ENCODE measurements at places on chromosomes 13 and 19.

DNA sequence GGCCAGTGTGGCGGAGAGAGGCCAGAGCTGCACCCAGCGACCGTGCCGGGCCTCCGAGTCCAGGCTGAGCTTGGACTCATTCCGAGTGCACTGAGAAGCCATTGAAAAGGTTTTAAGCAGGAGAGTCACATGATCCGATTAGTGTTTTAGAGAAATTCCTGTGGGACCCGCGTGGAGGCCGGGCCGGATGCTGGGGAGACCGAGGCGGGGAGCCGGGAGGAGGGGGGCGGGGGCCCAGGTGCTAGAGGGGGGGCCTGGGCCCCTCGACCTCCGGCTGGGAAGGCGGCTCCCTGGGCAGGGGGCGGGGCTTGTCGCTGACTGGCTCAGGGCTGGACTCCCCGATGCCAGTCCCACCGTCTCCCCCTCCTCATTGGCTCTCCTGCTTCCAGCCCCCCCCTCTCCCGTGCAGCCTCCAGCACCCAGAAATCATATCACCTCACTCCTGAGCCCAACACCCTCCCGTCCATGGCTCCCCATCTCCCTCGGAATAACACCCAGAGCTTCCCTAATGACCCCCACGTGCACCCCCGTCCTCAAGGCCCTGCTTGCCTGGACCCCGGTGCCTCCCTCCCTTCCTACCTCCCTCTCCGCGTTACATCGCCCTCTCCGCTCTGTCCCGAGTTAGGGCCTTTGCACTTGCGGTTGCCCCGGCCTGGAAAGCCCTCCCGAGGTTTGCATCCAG is 5.2 kb upstream of the ZNF579 start:
- DNase-seq, result no peak

DNA sequence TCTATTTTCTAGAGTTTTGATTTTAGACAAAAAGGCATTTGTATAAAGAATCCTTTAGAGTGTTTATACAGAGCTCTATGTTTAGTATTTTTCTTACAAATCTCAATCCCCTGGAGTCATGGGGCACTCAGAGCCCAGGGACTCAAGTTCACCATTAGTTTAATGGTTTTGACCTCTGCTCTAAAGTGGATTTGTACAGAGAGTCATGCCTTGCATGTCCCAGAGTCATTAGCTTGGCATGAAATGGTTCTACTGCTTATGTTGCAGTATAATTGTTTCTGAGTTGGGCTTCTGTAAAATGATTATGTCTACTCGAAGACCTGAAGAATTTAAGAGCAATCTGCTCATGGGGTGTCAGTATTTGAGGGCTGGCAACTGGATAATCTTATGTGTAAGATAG is 406.2 kb downstream of the DLEU7 start:
- no peak for DNase-seq

DNA sequence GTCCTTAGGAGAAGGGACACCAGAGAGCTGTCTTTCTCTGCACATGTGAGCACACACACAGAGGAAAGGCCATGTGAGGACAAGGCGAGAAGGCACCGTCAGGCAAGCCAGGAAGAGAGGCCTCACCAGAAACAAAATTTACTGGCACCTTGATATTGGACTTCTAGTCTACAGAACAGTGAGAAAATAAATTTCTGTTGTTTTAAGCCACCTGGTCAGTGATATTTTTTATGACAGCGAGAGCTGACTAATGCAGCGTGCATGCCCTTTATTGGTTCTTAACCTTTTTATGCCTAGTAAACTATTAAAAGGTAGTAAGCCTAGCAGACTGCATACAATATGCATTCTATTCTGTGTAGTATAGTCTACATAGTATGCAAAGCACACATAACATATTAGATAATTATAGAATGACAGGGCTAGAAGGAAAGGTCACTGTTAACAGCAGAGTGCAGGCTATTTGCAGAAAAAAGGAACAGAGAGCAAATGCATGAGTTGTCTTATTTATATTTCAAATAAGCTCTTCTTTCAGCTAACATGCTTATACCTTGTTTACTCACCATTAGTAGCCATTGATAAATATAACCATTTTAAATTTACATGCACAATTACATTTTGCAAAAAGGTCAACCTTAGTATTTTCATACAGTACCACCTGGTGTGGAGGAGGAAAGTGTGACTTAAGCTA is 25.2 kb upstream of the KATNAL1 start:
- DNase-seq, result no peak

DNA sequence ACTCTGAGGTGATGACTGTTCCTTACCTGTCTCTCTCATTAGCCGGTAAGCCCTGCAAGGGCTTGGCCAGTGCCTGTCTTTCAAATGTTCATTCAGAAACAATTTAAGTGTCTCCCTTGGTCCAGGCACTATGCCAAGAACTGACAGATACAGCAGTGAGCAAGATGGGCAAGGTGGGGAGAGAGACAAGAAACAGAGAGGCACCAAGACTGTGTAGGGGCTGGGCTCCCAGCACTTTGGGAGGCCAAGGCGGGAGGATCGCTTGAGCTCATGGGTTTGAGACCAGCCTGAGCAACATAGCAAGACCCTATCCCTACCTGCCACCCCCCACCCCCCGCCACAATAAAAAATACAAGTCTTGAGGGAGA is 1.3 kb upstream of the CCNE1 start:
- DNase-seq, result no peak

DNA sequence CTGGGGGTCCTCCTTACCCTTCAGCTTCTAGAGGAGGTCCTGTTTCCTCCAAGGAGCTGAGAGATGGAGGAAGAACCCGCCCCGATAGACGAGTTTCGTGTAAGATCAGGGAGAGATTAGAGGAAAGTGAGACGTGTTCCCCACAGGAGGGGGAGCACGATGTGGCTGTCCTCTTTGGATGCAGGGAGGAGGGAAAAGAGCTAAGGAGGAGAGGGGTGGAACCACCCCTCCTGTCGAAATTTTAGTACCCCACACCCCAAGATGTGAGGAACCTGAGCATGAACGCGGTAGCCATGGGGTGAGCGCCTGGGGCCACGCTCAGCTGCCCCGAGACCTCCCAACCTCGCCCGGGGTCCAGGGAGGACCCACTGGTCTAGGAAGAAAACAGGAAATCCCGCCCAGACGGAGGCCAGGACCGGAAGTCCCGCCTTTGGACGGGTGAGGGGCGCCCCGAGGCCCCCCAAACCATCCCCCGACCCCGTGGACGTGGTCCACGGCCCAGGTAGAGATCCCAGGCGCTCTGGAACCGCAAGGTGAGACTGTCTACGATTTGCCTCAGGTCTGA is 1.2 kb downstream of the AKT1S1 start:
- DNase-seq, result no peak

- DNase-seq, result no peak
These were observed 14.5 kb downstream of the RFX2 start for GRCh38 chr19:6095760-6096159.

DNA sequence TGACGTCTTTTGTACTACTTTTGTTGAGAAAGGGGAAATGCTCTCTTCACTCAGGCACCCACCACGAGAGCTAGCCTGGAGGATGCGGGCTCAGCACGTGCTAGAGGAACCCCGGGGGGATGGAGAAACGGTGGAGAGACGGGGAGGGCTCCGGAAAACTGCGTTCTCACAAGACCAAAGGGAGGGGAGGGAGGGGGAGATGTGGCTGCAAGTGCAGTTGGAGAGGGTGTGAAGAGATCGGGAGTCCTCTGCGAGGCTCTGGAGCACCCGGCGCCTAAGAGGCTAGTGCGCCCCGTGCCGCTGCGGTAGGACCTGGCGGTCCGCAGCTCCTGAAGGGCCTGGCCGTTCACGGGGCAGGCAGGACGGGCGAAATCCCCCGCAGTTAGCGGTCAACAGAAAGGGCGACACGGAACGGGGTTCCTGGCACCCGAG is 43.4 kb upstream of the XPO4 start:
- DNase-seq, result no peak

DNA sequence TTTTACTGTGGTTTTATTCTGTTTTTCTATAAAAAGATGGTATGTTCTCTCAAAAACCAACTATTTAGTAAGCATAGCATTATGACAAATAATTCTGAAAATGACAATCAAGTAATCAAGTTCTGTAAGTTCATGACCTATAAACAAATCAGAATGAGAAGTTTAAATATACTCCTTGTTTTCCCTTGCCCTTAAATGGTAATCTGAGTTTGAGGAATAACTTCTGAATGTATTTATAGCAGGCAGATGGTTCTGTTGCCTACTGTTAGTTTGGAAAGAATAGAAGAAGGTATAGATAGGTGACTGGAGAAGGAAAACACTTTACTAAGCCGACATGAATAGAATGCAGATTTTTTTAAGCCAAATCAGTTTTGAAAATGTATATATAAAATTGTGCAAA is 63.9 kb downstream of the POSTN start:
- DNase-seq, result no peak

- DNase-seq, result no peak
These were observed 547.9 kb downstream of the FGF9 start for GRCh38 chr13:22218797-22219196.

DNA sequence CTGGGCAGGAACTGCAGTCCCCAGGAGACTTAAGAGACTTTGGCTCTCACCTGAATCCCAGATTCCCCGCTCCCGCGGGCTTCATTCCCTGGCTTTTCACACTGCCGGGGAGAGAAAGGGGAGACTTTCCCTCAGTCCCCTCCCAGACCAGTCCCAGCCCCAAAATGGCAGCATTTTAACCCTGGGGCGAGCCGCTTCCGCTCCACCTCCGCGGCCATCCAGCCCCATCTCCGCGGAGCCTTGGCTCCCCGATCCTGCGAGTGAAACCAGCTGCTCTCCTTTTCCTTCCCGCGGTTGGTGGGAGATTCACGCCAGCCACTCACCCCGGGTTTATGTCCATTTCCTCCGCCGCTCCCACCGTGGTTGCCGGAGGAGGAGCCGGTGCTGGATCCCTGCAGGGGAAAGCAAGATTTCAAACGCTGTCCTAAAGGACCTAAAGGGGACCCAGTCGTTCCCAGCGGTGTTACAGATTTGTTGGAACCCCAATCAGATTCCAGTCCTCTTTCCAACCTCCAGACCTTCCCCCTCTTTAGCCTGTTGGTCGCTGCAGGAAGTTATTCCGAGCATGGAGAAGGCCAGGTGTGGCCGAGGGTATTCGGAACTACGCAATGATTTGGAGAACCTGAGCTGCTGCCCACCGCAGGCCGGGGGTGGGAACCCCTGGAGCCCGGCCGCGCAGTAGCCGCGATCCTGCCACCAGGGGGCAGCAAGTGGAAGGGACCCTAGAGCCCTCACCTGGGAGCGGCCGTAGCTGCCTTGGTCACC is 3.4 kb downstream of the DMKN start:
- DNase-seq, result peak; percentile 84
